ENCODE measurements at places on chromosomes 7 and 10. TPM values are rescaled to one million over a fixed set of nuclear protein-coding genes. Genes with fewer than 3 reads are reported as not detected.

GRCh38 chr7:74057216-74057925 is 26.2 kb upstream of the LIMK1 start:
- no peak overlapping the region for H3K27ac ChIP-seq
- H3K4me3 ChIP-seq: no peak overlapping the region
- peaks cover 32% of the 10 kb centered on the region for H3K4me1 ChIP-seq
- DNase-seq: no peak
- H3K36me3 ChIP-seq: no peaks in the 10 kb centered on the region
- no peaks in the 10 kb centered on the region for H3K27me3 ChIP-seq

GRCh38 chr10:30432622-30433305 is 1.2 kb upstream of the MAP3K8 start:
- H3K36me3 ChIP-seq: no peaks in the 10 kb centered on the region
- H3K27ac ChIP-seq: peak overlapping the region; percentile 98
- no peaks in the 10 kb centered on the region for H3K27me3 ChIP-seq
- peaks cover 35% of the 10 kb centered on the region for H3K4me1 ChIP-seq
- peak overlapping the region; percentile 93 for H3K4me3 ChIP-seq

- no peak overlapping the region for H3K4me3 ChIP-seq
- no peak overlapping the region for H3K27ac ChIP-seq
- H3K27me3 ChIP-seq: peaks cover 56% of the 10 kb centered on the region
These were observed 3.4 kb downstream of the TWIST1 start for GRCh38 chr7:19113855-19114550.

GRCh38 chr10:119770928-119771327 is 45.1 kb downstream of the INPP5F start:
- no peaks in the 10 kb centered on the region for H3K4me1 ChIP-seq
- DNase-seq: no peak
- no peak overlapping the region for H3K4me3 ChIP-seq
- H3K27me3 ChIP-seq: no peaks in the 10 kb centered on the region
- H3K36me3 ChIP-seq: no peaks in the 10 kb centered on the region

DNA sequence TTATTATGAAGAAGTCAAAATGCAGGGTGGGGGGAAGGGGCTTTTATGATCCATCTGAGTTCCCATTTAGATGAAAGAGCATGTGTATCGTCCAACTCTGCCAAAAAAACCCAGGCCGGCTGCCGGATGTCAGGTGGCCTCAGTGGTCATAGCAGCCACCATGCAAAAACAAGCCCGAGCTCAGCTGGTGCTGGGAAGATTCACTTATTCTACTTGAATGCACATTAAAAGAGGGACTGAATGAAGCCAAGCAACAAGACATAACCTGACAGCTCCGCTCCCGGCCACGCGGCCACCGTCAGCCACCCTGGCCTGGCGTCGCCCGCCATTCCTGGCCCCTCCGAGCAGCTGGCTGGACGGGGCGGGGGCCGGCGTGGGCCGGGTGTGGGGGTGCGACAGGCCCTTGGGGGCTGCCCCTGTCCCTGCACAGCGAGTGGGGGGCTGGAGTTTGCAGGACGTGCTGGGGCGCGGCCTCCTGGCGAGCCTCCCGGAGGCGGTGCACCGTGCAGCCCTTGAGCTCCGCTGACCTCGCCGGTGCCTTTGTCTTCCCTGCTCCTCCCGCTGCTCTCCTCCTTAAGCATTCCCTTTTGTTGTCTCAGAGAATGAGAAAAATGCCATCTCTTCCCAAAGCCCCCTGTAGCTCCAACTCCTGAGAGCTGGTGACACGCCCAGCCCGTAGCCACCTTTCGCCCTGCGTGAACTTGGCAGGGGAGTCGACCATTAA is 67.8 kb downstream of the EBF3 start:
- H3K4me3 ChIP-seq: no peak overlapping the region
- no peaks in the 10 kb centered on the region for H3K27me3 ChIP-seq
- no peaks in the 10 kb centered on the region for H3K4me1 ChIP-seq
- DNase-seq: no peak
- H3K27ac ChIP-seq: no peak overlapping the region
- no peaks in the 10 kb centered on the region for H3K36me3 ChIP-seq

DNA sequence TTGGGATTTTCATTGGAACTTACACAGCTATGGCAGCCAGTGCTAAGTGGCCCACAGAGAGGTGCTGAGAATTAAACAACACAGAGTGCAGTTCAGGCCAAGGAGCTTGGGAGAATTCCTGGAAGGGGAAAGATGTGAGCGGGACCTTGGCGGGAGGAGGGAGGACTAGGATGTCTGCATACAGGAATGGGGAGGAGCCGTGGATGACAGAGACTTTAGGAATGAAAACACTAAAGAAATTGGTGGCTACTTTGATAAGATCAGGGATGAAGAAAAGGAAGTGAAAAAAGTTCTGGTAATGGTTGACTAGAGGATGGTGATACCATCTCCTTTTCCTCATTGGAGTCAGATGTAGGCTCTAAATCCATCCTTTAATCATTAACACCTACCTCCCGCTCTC is 234.2 kb upstream of the FZD8 start:
- H3K36me3 ChIP-seq: no peaks in the 10 kb centered on the region
- peaks cover 14% of the 10 kb centered on the region for H3K4me1 ChIP-seq
- H3K27ac ChIP-seq: no peak overlapping the region

GRCh38 chr7:38829488-38830165 is 79.4 kb downstream of the VPS41 start:
- H3K27ac ChIP-seq: no peak overlapping the region
- H3K4me1 ChIP-seq: peaks cover 3% of the 10 kb centered on the region
- no peaks in the 10 kb centered on the region for H3K27me3 ChIP-seq
- no peak overlapping the region for H3K4me3 ChIP-seq

GRCh38 chr10:35006836-35007235 is 83.3 kb downstream of the CUL2 start:
- no peak overlapping the region for H3K4me3 ChIP-seq
- no peak overlapping the region for H3K27ac ChIP-seq
- no peak for DNase-seq
- H3K36me3 ChIP-seq: no peaks in the 10 kb centered on the region
- H3K4me1 ChIP-seq: no peaks in the 10 kb centered on the region

DNA sequence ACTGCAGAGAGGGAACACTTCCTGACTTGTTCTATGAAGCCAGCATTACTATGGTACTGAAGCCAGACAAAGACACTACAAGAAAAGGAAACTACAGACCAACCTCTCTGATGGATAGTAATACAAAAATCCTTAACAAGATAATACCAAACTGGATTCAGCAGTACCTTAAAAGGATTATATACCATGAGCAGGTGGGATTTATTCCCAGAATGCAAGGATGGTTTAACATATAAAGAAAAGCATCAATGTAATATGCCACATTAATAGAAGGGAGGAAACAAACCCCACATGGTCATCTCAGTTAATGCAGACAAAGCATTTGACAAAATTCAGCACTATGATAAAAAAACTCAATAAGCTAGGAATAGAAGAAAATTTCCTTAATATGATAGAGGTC is 47.2 kb downstream of the EBLN1 start:
- DNase-seq: no peak
- H3K27ac ChIP-seq: no peak overlapping the region
- H3K27me3 ChIP-seq: no peaks in the 10 kb centered on the region
- no peak overlapping the region for H3K4me3 ChIP-seq
- H3K4me1 ChIP-seq: no peaks in the 10 kb centered on the region

DNA sequence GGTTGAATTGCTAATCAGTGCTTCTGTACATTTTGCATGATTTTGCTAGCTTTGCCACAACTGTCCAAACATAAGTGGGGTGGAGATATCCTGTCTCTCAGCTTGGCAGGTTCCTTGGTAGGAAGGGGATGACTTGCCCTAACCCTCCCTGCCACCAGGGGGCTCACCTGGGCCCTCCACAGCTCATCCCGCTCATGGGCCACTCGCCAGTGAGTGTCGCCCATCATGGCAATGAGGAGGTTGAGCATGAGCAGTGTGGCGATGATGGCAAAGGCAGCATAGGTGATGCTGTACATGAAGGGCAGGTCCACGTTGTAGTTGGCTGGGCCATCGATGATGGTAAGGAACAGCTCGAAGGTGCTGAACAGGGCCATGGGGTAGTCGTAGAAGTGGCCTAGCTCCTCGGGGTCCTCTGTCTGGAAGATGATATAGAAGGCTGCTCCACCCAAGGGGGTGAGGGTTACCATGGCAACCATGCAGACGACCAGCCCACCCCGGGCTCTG is 12.2 kb downstream of the TRPV6 start:
- no peak overlapping the region for H3K4me3 ChIP-seq
- H3K27ac ChIP-seq: no peak overlapping the region
- H3K36me3 ChIP-seq: no peaks in the 10 kb centered on the region
- DNase-seq: peak; percentile 39
- H3K27me3 ChIP-seq: no peaks in the 10 kb centered on the region
- H3K4me1 ChIP-seq: no peaks in the 10 kb centered on the region

DNA sequence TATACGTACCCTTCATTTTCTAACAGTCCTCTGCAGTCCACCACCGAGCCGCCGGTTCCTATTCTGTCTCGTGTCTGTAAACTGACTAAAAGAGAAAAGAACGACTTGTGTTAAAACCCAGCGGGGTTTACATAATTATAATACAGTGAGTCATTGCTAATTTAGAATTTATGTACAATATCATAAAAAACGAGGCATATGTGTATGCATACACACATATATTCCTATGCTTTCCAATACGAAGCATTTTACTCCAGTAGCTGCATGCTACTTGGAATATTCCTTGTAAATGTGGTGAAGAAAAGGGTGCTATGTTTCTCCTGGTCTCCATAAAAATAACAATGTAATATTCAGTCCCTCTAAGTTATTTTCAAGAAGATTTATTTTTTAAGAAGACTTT is 89.1 kb downstream of the SMURF1 start:
- DNase-seq: no peak
- H3K4me3 ChIP-seq: no peak overlapping the region
- no peaks in the 10 kb centered on the region for H3K4me1 ChIP-seq
- no peaks in the 10 kb centered on the region for H3K27me3 ChIP-seq
- peaks cover 45% of the 10 kb centered on the region for H3K36me3 ChIP-seq
- no peak overlapping the region for H3K27ac ChIP-seq

DNA sequence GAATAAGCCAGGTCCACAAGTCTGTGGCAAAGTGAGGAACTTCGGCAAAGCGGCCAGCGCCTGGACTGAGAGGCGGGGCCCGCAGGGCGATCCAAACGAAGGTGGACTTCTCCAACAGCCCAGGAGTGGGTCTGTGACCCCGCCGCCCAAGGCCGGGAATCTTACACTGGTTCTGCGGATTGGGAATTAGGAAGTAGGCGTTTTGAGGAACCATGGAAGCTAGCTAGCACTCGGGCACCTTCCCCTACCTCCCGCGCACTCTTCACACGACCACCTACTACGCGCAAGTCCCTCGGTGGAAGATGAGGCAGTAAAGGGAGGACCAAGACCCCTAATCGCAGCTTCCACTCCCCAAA is 570 bp upstream of the ARF5 start:
- H3K4me3 ChIP-seq: peak overlapping the region; percentile 56
- no peaks in the 10 kb centered on the region for H3K27me3 ChIP-seq
- peak; percentile 22 for DNase-seq
- H3K4me1 ChIP-seq: peaks cover 31% of the 10 kb centered on the region
- peaks cover 32% of the 10 kb centered on the region for H3K36me3 ChIP-seq

DNA sequence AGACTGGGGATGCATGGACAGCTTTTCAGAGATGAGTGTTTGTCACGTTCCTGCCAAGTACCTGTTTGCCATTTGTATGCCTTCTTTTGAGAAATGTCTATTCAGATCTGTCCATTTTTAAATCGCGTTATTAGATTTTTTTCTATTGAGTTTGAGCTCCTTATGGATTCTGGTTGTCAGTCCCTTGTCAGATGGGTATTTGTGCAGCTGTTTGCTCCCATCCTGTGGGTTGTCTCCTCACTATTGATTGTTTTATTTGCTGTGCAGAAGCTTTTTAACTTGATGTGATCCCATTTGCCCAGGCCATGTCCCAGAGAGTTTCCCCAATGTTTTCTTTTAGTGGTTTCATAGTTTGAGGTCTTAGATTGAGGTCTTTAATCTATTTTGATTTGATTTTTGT is 5.5 kb upstream of the PRKAR1B start:
- H3K36me3 ChIP-seq: peaks cover 10% of the 10 kb centered on the region
- no peaks in the 10 kb centered on the region for H3K27me3 ChIP-seq
- H3K4me3 ChIP-seq: no peak overlapping the region
- H3K27ac ChIP-seq: no peak overlapping the region
- no peak for DNase-seq
- H3K4me1 ChIP-seq: peaks cover 7% of the 10 kb centered on the region

GRCh38 chr10:77251297-77252013 is 386.2 kb downstream of the KCNMA1 start:
- H3K27me3 ChIP-seq: no peaks in the 10 kb centered on the region
- no peak overlapping the region for H3K27ac ChIP-seq
- H3K4me1 ChIP-seq: peaks cover 9% of the 10 kb centered on the region
- DNase-seq: no peak

DNA sequence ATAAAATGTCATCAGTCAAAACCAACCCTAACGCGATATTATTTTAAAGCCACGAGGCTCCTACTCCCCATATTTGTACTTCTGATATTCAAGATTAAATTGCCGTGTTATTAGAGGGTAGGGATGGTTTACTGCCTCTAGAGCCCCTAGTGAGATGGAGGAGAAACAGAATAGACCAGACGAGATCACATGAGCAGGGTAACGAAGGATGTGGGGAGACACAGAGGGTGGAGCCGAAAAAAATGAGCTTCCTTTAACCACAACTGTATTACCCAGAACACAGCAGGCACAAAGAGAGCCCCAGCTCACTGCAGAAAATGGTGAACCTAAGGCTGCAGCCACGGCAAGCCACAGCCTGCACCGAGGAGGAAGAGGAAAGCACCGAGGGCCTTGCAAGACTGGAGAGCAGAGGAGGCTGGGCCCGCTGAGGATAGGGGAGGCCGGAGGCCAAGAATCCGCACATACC is 14.3 kb downstream of the ZC3HAV1 start:
- no peaks in the 10 kb centered on the region for H3K27me3 ChIP-seq
- DNase-seq: no peak
- H3K27ac ChIP-seq: peak overlapping the region; percentile 3
- no peaks in the 10 kb centered on the region for H3K36me3 ChIP-seq
- peaks cover 37% of the 10 kb centered on the region for H3K4me1 ChIP-seq

The CALY gene
- total RNA-seq: 1.5 TPM

The ERVW-1 gene
- total RNA-seq: not detected

The CTAGE4 gene
- 17.2 TPM for total RNA-seq

The CLEC2L gene
- not detected for total RNA-seq

The HTR5A gene
- total RNA-seq: not detected

The CPN1 gene
- total RNA-seq: not detected

The DRGX gene
- not detected for total RNA-seq

The C10orf62 gene
- total RNA-seq: 1.0 TPM

Measured in thyroid gland (tissue), 4 donors.